ENCODE measurements at places on chromosomes 16 and 17.
A peak's percentile ranks its signal among the peaks of the same experiment; 100 is the strongest.

DNA sequence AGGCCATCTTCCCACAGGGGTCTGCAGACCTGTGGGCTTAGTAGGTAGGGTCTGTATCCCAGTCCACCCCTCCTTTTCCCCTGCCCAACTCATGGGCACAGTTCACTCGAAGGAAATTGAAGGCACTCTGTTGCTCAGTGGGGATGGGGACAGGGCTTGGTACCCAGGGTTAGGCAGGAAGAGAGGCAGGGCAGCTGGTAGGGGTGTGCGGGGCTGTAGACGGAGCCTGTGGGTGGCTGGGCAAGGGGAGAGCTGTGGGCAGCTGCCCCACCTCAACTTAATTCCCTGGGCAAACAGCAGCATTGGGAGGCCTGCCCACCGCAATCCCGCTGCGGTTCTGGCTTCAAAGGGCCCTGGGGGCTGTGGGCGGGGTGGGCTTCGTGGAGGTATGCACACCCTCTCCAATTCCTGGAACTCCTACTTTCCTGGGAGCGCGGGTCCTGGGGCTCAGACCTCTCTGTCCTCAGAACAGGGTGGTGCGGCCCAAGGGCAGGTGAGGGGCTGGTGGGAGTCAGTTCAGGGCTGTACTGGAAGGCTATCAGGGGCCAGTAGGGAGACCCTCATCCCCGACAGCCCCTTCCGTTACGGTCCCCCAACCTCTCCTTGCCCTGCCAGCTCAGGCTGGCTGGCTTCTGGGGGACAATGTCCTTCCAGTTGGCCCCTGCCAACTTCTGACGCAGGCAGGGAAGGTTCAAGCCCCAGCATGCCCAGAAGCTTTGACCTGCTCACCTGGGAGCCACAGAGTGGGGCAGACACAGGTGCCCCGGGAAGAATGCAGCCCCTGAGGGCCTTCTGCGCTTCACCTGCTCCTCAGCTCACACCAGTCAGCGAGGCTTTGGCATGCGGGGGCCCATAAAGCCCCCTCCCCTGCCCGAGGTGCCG, 9.1 kb downstream of the FOXJ1 start:
- no peak for DNase-seq

DNA sequence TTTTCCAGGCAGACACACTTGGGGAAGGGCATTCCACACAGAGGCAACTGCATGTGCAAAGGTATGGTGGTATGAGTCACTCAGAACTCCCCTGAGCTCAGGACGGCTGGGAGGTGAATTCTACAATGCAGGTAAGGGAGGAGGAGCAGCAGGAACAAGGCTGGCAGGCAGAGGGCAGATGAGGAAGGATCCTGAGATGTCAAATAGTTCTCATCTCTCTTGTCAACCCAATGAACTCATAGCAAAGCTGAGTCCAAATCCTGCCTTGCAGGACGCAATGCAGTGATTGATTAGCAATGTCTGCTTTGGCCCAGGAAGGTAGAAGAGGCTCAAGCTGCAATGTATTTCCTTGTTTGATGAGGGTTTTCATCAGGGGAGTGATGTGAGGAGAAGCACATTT, 243.5 kb downstream of the XYLT1 start:
- DNase-seq, result no peak

DNA sequence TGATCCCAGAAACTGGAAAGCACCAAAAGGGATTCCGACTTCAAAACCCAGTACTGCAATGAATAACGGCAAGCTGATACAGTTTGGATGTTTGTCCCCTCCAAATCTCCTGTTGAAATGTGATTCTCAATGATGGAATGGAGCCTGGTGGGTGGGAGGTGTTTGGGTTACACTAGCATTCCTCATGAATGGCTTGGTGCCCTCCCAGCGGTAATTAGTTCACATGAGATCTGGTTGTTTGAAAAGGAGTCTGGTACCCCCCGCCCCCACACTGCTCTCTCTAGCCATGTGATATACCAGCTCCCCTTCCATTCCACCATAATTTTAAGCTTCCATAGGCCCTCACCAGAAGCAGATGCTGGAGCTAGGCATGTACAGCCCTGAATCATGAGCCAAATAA, 40.1 kb downstream of the RANBP10 start:
- no peak for DNase-seq

GRCh38 chr17:34445101-34445500, 82.1 kb upstream of the CCL1 start:
- DNase-seq, result no peak

DNA sequence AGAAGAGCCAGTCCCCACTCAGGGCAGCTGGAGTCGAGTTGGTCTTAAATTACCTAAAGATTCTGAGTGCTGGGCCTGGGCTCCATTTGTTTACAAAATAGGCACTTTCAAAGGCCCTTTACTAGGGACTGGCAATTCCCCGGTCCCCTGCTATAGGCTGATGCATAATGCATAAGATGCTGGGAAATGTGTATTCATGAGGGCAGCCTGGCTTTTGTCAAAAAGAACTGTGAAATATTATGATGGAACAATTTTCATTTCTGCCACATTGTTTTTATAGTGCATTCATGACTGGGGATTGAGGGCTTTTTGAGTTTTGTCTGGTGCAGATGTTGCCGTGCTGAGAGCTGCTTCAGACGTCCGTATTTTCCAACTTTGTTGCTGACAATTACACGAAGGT, 617.0 kb upstream of the CDH5 start:
- DNase-seq, result no peak

DNA sequence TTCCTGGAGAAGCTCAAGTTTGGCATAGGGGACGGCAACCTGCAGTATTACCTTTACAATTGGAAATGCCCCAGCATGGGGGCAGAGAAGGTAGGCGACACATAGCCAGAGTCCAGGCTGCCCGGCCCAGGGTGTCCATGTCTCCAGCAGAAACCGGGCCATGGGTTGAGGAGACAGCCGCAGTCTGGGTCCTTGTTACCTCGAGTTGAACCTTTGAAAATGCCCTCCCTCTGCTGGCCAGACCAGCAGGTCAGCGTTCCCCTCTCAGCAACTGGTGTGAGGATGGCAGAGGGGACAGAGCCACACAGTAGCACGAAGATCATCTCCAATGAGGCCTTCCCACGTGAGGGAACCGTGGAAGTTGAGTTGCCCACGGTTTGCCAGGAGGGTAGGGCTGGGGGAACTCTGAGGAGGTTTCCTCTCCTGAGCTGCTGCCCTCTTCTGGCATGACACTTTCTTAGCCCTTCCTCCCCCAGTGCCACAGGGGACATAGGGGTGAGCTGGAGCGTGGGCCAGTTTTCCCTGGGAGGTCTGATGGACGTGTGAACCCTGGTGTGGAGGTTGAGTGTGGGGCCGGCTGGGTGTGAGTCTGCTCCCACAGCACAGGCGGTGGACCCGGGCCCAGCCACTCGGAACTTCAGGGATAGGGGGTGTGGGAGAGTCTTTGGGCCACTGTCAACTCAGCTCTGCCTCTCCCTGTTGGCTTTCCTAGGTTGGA, 27.2 kb downstream of the PLCD3 start:
- no peak for DNase-seq

DNA sequence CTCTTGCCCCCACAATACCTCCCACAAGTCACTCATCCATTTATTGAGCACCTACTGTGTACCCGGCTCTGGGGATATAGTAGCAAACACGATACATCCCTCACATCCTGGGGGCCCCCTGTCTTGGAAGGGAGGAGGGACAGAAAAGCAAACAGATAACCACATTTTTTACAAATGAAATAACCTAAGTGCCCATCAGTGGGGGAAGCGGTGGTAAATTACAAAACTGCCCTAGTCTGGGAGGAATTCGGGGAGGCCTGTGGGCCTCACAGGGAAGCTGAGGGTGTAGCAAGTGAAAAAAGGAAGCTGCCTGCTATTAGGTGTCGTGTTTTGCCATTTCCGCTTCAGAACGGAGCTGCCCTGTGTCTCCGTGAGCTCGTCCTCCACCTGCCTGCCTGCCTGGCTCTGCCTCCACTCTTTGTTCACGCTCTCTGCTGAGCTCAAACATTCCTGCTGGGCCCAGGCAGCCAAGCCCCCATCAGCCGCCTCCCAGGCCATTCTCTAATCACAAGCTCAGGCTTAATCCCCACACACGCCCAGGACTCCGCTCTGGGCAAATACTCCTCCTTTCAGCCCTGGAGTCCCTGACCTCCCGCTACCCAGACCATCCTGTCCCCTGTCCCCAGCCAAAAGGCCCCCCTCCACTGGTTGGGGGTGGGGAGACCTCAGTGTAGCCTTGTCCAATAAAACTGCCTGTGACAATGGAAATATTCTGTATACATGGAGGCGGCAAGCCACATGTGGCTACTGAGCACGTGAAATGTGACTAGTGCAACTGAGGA, 10.2 kb upstream of the SEC14L5 start:
- DNase-seq, result no peak

DNA sequence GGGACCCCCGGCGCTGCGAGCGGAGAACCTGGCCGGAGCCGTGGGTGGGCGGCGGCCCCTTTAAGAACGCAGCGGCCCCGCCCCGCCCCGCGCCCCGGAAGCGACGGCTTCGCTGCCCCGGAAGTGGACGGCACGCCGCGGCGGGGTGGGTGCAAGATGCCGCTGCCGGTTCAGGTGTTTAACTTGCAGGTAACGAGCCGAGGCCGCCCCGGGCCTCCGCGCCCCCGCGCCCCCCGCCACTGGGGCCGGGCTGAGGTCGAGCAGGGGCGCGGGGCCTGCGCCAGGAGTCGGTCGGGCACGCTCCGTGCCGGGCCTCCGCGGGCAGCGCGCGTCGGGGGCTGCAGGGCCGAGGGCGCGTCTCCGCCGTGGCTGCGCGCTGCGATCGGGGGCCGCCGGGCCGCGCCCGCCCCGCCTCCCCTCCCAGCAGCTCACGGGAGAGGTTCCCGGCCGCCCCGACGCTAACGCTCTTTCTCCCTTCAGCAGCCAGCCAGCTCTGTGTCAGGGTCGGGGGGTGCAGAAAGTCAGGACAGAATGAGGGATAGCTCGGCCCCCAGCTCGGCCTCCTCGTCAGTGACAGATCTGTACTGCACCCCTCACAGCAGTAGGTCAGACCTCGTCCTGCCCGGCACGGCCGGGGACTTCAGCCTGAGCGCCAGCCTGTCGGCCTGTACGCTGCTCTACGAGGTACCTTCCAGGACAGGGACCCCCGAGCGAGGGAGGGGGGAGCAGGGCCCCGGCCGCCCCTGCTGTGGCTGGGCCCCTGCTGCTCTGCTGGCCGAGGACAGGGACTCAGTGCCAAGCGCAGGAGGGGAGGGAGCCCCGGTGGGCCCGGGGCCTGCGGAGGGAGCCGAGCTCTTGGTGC, at the start of the genes GPS1 and RFNG:
GPS1 (plus strand) TSS at position 123 of the 862 bp plus-strand sequence; CDS start at position 157, 34 bp downstream.
RFNG (minus strand) TSS at position 36 of the 862 bp plus-strand sequence. CDS start 45 bp downstream, outside the sequence.
- DNase-seq, result peak; percentile 56

GRCh38 chr16:57401943-57402640, 2.5 kb upstream of the CCL17 start:
- DNase-seq, result no peak

GRCh38 chr17:43342589-43342890, 56.3 kb upstream of the ARL4D start:
- no peak for DNase-seq

DNA sequence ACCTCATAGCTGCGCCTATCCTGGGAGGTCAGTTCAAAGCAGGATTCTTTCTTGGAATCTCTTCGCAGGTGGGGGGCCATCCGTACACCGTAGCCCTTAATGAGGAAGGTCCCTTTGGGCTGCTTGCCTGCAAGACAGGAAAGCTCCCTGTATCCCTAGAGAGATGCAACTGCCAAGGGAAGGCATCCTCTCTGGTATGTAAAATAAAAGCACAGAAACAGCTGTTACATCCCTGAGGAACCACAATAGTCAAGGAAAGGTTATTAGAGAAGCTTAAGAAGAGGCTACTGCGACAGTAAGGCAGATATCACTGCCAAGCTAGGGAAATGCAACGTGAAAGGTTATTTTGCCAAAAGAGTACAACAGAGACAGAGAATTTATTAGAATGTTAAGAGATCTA, 77.2 kb downstream of the SNX11 start:
- DNase-seq, result no peak

DNA sequence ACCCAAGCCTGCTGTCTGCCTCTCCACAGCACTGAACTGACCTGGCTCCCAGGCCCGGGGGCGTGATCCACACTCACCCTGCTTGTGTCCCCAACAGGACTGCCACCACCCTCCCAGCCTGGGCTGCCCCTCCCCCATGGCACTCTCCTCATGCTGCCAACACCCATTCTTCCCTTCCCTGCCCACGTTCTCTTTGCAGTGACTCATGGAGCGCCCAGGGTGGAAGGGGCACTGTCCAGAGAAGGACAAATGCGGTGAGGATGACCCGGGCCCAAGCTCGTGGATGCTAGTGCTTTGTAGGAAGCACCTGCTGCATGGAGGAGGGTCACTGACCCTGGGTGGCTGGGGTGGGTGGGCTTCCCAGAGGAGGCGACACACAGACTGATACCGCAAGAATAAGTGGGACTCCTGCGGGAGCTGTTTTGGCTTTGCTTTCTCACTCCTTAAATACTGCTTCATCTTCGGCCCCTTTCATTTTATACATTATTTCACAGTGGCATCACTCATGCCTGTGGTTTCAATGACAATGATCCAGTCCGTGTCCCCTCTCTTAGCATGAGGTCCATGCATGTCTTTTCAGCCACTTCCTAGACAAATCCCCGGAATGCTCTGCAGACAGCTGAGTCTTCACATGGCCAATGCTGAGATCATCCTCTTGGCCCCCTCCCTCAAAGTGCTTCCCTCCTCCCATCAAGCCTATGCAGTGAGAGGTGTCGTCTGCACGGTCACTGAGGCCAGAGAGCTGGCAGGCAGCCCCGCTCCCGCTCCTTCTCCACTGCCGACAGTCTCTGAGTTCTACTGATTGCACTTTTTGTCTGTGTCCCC, 17.6 kb downstream of the CDK5R1 start:
- no peak for DNase-seq

DNA sequence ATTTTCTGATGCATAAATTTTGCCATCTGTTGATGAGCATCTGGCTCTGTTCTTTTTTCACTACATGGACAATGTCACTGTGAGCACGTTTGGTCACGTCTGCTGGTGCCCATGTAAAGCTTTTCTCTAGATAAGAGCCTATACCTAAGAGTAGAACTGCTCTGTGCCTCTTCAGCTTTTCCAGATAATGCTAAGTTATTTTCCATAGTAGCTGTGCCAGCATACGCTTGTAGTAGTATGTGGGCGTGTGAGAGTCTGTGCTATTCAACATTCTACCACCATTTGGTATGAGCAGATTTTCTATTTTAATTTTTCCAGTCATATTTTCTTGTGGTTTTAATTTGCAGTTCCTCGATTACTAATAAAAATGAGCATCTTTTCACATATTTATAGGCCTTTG, 33.2 kb downstream of the VPS35L start:
- DNase-seq, result no peak

- no peak for DNase-seq
These were observed 2.9 kb upstream of the FLCN start for GRCh38 chr17:17239832-17240231.

DNA sequence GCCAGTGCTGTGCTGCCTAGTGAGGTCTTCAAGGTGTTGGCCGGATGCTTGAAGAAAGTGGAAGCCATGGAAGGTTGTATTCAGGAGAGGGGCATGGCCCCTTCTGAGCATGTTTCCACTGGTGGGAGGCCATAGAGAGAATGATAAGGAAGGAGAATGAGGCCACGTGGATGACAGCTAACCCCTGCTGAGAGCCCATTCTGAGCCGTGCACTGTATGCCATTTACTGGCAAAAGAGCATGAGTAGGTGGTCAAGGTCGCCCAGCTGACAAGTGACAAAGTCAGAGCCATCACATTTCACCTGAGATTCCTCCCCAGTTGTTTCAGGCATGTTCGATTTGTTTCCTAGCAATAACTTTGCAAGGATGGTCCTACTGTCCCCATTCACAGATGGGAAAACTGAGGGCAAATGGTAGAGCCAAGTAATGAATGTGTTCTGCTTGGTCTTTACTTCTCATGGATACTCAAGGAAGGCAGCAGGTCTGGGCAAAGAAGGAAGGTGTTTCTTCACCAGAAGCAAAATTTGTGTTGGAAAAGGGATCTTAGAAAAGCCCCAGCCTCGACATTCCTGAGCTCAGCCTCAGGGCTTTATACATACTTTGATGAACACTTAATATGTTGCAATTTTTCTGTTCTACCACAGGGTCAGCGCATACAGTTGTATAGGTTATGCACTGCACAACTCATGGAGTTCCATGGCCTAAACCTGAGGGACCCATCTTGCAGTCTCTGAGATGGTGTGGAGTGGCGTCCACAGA, 10.5 kb upstream of the NKD1 start:
- no peak for DNase-seq

All from adrenal gland (tissue), 19 donors.